ENCODE measurements at places on chromosomes 12 and 14. TPM values are rescaled to one million over a fixed set of nuclear protein-coding genes. Genes with fewer than 3 reads are reported as not detected.
A peak's percentile ranks its signal among the peaks of the same experiment; 100 is the strongest.

DNA sequence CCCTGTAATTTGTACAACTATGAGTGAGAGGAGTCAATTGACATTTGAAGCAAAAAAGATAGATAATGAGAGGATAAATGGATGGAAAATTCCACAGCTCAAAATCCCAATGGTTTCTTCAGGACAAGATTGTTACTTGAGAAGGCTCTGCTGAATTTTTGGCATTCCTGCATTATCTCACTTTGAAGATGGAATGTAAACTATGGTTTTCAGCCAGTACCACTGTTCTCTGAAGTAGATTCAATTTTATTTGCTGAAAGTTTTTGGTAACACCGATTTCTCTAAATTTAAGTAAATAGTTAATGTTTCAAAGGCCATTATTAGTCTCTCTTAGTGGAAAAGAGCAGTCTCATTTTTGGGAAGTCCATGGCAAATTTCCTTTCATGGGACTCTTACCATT is 121.9 kb upstream of the SLC38A2 start:
- H3K27me3 ChIP-seq = no peaks in the 10 kb centered on the region
- peak overlapping the region; percentile 2 for H3K27ac ChIP-seq
- no peak overlapping the region for H3K4me3 ChIP-seq
- peaks cover 51% of the 10 kb centered on the region for H3K4me1 ChIP-seq
- H3K36me3 ChIP-seq = no peaks in the 10 kb centered on the region
- DNase-seq = peak; percentile 36

Gene METTL17
- total RNA-seq = 50.3 TPM

Gene ANG
- 7.2 TPM for total RNA-seq

GRCh38 chr14:52352061-52352491 is 38.0 kb downstream of the PTGER2 start:
- H3K4me3 ChIP-seq = no peak overlapping the region
- no peak for DNase-seq
- peaks cover 69% of the 10 kb centered on the region for H3K4me1 ChIP-seq
- no peaks in the 10 kb centered on the region for H3K27me3 ChIP-seq
- no peaks in the 10 kb centered on the region for H3K36me3 ChIP-seq

DNA sequence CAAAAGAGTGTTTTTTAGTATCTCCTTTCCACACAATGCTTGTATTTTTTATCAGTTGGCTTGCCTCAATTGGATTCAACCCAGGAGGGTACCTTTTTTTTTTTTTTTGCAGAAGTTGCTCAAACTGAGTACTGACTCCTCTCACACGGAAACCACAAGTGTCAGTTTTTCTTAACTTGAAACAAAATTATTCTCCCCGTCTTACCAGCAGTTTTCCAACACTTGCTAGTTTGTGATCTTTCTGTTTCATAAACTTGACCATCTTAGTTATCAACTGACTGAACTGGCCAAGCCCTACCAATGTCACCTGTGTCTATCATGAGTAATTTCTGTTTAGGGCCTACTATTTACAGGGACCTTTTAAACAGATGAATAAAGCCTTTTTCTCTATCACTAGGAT is 34.1 kb upstream of the ITPR2 start:
- no peaks in the 10 kb centered on the region for H3K4me1 ChIP-seq
- H3K27ac ChIP-seq = no peak overlapping the region
- H3K4me3 ChIP-seq = no peak overlapping the region

DNA sequence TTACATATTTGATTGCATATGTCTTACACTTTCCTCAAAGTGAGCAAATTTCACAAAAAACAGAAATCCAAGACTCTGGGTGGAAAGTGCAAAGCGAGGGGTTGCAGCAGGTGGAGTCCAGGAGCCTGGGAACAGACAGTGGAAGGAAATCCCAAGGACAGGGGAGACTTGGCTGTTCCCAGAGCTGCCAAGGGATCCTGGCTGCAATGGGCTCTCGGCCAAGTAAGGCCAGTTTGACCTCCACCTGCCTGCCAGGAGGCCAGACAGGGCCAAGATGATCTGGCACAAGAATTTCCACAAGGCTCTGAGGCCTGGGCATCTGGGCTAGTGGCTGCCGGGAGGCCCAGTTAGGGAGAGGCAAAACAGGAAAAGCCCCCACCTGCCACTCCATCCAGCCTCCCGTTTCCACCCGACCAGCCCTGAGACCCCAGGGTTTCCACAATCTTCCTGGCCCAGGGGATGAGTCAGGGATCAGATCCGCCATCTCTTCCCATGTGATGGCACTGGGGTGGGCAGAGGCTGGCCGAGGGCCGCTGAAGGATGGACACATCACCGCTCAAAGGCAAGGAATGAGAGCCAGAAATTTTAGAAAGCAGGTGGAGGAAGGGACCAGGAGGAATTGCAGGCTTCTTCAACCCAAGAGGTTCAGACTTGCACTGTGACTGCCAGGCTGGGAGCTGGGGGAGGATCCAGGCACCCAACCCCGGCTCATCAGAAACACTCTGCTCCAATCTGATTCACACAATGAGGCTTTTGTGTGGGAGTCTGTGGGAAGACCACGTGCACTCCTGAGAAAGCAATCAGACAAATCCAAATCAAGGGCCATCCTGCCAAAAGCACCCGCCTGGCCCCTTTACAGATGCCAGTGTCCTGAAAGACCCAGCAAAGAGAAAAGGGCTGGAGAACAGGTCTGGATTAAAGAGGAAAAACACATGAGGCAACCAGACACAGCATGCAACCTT is 16.3 kb downstream of the SCARB1 start:
- H3K4me1 ChIP-seq = peaks cover 7% of the 10 kb centered on the region
- peak; percentile 92 for DNase-seq
- H3K36me3 ChIP-seq = no peaks in the 10 kb centered on the region
- no peak overlapping the region for H3K27ac ChIP-seq
- no peaks in the 10 kb centered on the region for H3K27me3 ChIP-seq

DNA sequence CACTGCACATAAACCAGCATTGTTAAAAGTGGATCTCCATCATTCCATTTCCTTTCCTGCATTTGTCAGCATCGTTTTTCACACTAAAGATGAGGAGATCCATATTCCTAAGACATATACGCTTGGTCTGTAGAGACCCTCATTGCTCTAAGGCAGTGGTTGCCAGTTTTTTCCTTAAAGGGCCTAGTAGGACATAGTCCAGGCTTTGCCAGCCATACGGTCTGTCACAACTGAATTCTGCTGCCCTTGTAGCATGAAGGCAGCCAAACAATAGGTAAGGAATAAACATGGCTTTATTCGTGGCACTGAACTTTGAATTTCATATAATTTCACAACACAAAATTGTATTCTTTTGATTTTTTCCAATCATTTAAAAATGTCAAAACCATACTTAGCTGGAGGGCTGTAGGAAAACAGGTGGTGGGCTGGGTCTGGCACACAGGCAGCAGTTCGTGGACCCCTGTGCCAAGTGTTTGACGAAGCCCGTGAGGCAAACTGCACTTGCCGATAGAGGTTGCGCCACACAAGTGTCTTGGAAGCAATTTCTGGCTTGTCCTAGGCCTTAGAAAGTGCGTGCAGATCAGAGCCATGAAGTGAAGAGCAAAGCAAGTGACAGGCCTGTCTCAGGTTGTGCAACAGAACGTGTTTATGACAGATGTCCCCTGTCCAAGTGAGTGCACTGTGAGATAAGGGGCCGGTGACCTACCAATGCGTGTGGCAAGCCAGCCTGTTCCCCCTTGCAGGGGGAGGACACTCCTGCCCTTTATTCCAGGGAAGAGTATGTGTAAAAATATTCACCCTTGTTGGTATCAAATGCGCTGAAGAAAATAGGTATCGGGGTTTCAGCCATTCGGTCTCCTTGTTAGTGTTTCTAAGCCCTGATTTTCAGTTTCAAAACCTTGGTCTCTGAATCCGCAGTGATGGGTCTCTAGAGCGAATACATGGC is 916 bp upstream of the CHPT1 start:
- no peaks in the 10 kb centered on the region for H3K36me3 ChIP-seq
- peaks cover 6% of the 10 kb centered on the region for H3K4me1 ChIP-seq

DNA sequence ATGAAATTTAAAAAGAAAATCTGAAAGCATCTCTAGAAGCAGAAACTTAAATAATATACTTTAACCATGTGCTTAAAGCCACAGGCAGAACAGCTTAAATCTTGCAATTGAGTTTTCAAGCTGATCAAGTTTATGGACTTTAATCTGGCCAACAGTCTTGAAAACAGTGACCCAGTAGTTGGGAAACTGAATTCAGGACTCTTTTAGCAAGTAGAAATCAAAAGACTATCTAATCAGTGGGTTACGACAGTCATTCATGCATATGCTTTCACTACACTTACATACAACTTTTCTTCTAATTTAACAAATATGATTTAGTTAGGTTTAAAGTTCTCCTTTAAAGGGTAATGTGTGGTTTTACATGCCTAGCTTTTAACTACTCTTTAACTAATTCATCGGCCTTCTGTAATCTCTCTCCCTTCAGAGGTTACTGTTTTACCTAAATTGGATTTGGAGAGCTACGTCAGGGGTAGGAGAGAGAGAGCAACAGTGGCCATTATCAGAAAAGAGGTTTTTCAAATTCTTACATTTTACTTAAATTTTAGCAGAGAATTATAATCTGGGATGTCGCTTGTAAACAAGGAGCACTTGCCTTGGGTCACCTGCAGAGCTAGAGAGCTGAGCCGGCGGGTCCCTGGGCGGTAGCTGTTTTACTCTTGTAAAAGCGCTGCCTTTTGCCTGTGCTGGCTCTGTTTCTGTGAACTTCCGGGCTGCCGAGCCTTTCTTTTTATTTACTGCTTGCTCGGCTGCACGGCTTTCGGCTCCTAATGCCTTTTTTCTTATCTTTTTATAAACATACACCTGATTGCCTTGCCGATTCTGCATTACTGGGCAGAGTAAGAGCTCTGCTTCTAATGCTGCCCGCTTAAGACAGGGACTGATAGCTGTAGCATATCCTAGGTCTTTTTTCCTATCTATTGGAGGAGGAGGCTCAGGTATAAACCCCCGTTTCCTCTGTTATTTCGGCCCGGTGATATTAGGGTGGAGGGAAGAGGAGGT is 17.4 kb upstream of the LYZ start:
- peak; percentile 22 for DNase-seq
- peaks cover 49% of the 10 kb centered on the region for H3K27me3 ChIP-seq
- H3K4me3 ChIP-seq = peak overlapping the region; percentile 58
- H3K36me3 ChIP-seq = no peaks in the 10 kb centered on the region
- no peak overlapping the region for H3K27ac ChIP-seq

DNA sequence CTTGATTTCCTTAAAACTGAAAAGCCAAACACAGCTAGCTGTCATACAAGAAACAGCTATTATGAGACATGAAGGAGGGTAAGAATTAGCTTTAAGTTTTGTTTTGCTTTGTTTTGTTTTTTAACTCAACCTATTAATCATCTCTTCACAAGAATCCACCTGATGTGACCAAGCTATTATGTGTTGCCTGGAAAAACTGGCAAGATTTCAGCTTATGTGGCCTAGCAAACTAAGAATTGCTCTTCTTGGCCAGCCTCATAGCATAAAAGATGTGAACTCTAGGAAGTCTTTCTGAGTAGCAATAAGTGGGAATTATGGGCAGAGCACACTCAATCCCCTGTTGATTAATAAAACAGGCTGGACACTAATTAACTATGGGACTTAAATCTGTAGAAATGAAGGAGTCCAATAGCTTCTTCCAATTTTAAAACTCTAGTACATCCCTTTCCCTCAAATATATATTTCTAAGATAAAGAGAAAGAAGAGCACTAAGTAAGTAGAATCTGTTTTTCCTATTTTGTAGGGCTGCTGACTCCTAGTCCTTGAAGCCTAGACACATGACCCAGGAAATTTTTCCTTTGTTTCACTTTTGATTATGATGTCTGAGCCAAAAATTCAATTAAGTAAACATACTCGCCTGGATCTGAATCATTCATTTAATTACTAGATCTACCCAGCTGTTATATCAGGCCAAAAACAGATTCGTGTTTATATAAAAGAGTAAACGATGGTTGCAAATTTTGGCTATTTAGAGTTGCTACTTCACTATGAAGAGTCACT is 75.7 kb downstream of the GTF2A1 start:
- H3K36me3 ChIP-seq = no peaks in the 10 kb centered on the region
- no peaks in the 10 kb centered on the region for H3K4me1 ChIP-seq
- H3K27me3 ChIP-seq = no peaks in the 10 kb centered on the region

- no peak overlapping the region for H3K4me3 ChIP-seq
- H3K36me3 ChIP-seq = no peaks in the 10 kb centered on the region
- peak; percentile 96 for DNase-seq
- H3K27me3 ChIP-seq = peaks cover 4% of the 10 kb centered on the region
- H3K27ac ChIP-seq = no peak overlapping the region
Observed at GRCh38 chr14:100677554-100678468, 48.9 kb upstream of the DLK1 start.

DNA sequence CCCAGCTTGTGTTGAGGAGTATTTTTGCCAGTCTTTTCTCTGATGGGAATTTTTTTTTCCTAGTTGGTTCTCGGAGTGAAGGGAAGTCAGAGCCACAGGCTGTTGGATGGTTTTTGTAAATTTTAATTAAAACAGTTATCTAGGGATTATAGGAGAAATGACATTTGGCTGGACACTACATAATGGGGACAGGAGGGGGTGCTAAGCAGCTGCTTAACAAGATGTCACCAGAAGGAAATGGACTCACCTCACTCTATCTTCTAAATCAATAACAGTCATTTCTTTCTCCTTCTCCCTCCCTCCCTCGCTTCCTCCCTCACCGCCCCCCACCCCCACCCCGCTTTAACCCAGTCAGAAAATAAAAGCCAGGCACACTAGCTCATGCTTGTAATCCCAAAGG is 93.4 kb upstream of the TMEM233 start:
- H3K27me3 ChIP-seq = no peaks in the 10 kb centered on the region
- DNase-seq = no peak
- H3K4me3 ChIP-seq = no peak overlapping the region
- H3K4me1 ChIP-seq = no peaks in the 10 kb centered on the region
- no peaks in the 10 kb centered on the region for H3K36me3 ChIP-seq

GRCh38 chr14:94989417-94989816 is 167.9 kb downstream of the DICER1 start:
- DNase-seq = no peak
- H3K4me3 ChIP-seq = no peak overlapping the region
- no peak overlapping the region for H3K27ac ChIP-seq
- peaks cover under 1% of the 10 kb centered on the region for H3K27me3 ChIP-seq

Gene SHMT2
- 384 TPM for total RNA-seq

DNA sequence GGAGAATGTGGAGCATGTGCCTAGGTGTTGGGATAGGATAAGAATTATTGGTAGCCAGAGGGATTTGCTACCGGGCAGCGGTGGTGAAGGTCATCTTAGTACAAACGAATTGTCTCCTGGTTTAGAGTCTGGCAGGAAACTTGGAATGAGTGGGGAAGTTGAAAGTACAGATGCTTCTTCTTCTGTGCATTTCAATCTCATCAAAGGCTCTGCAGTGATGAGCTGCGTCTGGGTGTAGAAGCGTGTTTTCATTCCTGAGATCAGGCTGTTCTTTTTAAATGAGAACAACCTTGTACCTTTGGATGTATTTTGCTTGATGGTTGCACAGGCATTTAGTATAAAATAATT is 2.1 kb downstream of the WNK1 start:
- DNase-seq = peak; percentile 17
- H3K27me3 ChIP-seq = no peaks in the 10 kb centered on the region
- H3K4me3 ChIP-seq = peak overlapping the region; percentile 76
- no peaks in the 10 kb centered on the region for H3K36me3 ChIP-seq
- peaks cover 20% of the 10 kb centered on the region for H3K4me1 ChIP-seq

All from osteoblast (primary cell).